ENCODE measurements at places on chromosomes 5 and 9.

DNA sequence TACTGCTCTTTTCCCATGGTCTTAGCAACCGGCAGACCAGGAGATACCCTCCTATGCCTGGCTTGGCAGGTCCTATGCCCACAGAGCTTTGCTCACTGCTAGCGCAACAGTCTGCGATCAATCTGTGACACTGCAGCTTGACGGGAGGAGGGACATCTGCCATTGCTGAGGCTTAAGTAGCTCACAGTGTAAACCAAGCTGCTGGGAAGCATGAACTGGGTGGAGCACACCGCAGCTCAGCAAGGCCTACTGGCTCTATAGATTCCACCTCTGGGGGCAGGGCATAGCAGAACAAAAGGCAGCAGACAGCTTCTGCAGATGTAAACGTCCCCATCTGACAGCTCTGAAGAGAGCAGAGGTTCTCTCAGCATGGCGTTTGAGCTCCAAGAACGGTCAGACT lies 40.4 kb downstream of the MCTP1 start:
- DNase-seq: no peak

GRCh38 chr9:31183866-31184265 lies 1200.6 kb upstream of the ACO1 start:
- DNase-seq: no peak

DNA sequence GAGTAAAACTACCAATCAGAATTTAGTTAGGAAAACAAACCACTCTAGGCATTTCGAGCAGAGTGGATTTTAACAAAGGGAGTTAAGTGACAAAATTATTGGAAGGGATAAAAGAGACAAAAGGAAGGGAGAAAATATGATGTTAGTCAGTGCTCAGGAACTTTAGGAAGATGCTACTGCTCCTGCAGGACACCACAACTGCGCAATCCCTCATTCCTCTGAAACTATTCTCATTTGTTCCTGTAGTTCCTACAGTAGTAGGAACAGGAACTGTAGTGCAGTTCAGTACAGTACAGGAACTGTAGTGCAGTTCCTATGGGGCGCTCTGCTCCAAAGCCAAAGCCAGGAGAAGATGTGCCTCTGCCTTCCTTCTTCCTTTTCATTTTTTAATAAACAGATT lies 29.9 kb upstream of the MEGF10 start:
- DNase-seq: no peak

GRCh38 chr5:60267907-60268306 lies 374.4 kb upstream of the PDE4D start:
- no peak for DNase-seq

GRCh38 chr5:105030153-105030552 lies 1467.6 kb upstream of the NUDT12 start:
- no peak for DNase-seq

DNA sequence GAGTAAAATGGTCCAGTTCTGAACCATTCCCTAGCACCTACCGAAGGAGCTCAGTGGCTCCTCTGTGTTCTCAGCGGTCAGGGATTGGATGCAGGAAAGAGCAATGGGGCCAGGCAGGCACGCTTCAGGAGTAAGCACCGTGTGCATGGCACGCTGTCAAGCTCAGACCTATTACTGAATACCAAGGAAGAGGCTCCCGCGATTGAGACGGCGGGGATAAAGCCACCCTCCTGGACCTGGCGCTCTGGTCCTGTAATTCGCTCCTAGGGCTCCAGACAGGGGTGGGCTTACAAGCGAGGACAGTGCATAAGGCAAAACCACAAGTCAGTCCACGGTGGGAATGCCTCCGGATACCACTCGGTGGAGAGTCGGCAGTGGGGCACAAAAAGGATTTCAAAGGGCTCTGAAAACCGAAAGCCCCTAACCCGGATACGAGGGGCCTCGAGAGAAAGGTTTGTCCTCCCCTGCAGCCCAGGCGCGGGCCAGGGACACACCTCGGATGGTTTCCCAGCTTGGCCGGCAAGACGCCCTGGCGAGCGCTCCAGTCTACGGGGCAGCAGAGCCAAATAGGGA lies 988 bp downstream of the OXCT1 start:
- DNase-seq: no peak

- DNase-seq: no peak
Measured at GRCh38 chr5:56039985-56040384, 45.2 kb upstream of the IL6ST start.

GRCh38 chr9:135622415-135623020 lies 16.8 kb downstream of the GLT6D1 start:
- no peak for DNase-seq

GRCh38 chr5:45793638-45794532 lies 97.7 kb upstream of the HCN1 start:
- no peak for DNase-seq

- DNase-seq: no peak
Measured at GRCh38 chr5:85182344-85182743, 797.7 kb upstream of the EDIL3 start.

Data from CD4-positive, alpha-beta T cell treated with Interleukin-4 for 1 hour (primary cell).